ENCODE measurements at places on chromosomes 2 and 18.

DNA sequence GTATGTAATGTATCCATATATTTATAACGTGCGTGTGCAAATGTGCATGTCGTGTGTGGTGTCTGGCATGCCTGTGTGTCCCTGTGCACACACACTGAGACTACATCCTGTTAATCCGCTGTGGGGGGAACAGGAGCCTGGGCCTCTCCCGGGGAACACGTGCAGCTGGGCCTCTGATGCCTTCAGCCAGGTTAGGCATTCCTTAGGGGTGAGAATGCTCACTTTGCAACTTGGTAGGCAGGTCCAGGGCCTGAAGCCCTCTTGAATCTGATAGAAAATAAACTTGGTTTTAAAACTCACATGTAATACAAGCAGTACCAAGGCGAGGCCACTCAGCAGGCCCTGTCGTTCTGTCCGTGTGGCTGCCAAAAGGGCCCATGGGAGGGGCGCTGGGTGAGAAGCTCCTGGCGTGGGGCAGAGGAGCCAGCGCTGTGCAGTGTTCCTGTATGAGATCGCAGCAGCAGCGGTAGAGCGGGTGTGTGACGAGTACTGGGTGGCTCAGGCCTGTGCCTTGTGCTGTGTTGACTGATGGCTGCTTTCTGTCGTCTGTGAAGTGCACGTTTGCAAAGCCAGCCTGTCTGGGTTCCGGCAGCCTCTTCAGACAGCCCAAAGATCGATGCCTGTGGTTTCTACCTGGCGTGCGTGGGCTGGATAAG lies 16.2 kb downstream of the SALL3 start:
- DNase-seq: no peak

- DNase-seq: no peak
These were observed 124.0 kb downstream of the SMAD7 start for GRCh38 chr18:48826806-48827205.

DNA sequence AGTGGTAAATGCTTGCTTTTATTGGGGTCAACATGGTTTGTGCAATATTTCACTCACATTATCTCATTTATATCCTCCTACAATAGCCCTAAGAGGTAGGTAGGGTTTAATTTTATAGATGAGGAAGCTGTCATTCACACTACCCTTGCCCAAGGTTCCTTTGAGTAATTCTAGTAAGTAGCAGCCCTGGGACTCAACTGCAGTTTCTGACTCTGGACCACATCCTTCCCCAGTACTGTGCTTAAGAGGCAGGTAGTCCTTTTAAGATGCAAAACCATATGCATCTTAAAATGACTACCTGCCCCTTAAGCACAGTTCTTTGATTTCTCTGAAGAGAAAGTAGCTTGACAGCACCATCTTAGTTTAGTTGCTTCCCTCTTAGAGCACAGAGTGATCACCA lies 15.7 kb upstream of the NT5C1B start:
- no peak for DNase-seq

GRCh38 chr2:1659951-1660565 lies 84.3 kb downstream of the PXDN start:
- no peak for DNase-seq

GRCh38 chr18:67615876-67616275 lies 99.4 kb upstream of the DSEL start:
- no peak for DNase-seq

- no peak for DNase-seq
These were observed 515.7 kb upstream of the HS6ST1 start for GRCh38 chr2:128834207-128834879.

GRCh38 chr2:30686000-30686399 lies 121.2 kb downstream of the CAPN13 start:
- no peak for DNase-seq

GRCh38 chr2:199484927-199485326 lies 27.2 kb upstream of the SATB2 start:
- no peak for DNase-seq

DNA sequence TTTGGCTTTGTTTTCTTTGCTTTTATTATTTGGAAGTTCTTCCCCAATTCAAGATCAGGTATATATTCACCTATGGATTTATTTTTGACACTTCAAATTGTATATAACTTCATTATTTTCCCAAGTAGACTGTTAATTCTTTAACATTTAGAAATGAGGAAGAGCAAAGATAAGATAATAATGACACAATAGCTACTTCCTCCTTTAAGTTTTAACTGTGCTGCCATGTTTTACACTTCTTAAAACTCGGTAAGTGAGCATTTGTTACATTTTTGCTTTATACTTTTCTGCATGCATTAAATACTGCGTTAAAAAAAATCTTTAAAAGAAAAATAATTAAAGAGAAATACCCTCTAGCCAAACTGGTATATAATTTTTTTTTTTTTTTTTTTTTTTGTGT lies 32.5 kb downstream of the SLC66A3 start:
- no peak for DNase-seq

- no peak for DNase-seq
These were observed 82.5 kb upstream of the GAREM1 start for GRCh38 chr18:32553174-32553573.

- no peak for DNase-seq
These were observed 40.6 kb downstream of the ITGB1BP1 start for GRCh38 chr2:9382604-9383235.

DNA sequence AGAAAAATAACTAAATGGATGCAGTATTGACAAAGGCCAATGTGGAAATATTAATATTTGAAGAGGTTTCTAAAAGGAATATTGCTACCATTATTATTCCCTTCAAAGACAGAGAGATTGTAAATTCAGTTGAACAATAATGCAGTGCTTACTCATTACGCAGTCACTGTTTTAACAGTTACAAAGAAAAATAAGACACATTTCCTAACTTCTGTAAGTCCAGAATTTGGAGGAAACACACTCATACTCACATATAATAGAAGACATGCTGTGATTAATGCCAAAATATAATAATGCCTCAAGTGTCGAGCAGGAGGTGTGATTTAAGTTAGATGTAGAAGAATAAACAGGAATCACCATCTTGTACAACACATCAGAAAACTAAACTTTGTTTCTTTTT lies 389.2 kb downstream of the FBXO15 start:
- DNase-seq: no peak

GRCh38 chr2:19352946-19353720 lies 5.3 kb downstream of the OSR1 start:
- DNase-seq: no peak

DNA sequence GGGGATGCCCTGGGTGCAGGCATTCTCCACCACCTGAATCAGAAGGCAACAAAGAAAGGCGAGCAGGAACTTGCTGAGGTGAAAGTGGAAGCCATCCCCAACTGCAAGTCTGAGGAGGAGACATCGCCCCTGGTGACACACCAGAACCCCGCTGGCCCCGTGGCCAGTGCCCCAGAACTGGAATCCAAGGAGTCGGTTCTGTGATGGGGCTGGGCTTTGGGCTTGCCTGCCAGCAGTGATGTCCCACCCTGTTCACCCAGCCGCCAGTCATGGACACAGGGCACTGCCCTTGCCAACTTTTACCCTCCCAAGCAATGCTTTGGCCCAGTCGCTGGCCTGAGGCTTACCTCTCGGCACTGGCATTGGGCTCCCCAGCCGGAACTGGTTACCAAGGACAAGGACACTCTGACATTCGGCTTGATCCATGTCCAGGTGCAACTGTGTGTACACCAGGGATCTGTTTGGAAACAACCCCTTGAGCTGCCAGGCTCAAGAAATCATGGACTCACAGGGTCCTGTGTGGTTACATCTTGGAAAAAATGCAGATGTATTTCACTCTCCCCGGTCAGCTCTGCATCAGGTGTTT lies 31.8 kb downstream of the SLC1A4 start:
- DNase-seq: no peak

- no peak for DNase-seq
These were observed 594.9 kb upstream of the CDH2 start for GRCh38 chr18:28771849-28772248.

DNA sequence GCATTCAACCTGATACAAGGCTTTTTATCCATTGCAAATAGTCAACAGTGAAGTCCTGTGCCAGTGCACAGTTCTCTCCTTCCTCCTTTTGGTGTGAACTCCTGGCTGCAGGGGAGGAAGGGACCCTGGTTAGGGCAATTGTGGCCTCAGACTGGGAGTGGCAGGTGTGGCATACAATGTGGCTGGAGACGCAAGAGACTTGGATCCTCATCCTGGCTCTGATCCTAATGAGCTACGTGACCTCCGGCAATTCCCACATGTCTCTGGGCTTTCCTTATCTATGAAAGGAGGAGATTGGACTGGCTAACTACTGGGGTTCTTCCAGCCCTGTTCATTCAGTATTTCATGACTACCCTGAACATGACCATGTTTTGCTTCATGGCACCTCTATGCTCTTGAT lies 10.5 kb upstream of the IL1A start:
- DNase-seq: no peak

- no peak for DNase-seq
These were observed 30.1 kb downstream of the TMEM18 start for GRCh38 chr2:647003-647560.

GRCh38 chr2:95056461-95057459 lies 31.3 kb downstream of the MAL start:
- no peak for DNase-seq

DNA sequence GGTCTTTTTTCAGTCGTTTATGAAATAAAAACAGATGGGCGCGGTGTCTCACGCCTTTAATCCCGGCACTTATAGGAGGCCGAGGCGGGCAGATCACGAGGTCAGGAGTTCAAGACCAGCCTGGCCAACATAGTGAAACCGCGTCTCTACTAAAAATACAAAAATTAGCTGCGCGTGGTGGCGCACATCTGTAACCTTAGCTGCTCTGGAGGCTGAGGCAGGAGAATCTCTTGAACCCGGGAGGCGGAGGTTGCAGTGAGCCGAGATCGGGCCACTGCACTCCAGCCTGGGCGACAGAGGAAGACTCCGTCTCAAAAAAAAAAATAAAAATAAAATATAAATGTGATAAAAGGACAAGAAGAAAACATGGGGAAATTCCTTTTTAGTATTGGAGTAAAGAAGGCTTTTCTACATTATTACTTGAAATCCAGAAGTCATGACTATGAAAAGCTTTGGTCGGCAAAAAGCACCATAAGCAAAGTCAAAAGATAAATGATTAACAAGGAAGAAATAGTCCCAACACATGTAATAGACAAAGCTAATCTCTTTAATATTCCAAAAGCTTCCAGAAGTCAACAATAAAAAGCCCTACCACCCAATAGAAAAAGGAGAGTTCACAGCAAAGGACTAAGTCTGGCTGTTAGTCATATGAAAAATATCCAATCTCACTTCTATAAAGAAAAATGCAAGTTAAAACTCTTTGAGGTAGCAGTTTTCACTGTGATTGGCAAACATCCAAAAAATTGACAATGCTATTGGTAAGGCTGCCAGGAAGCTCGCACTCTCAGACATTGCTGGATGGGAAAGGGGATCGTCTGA lies 1.4 kb upstream of the FAM168B start:
- DNase-seq: no peak

DNA sequence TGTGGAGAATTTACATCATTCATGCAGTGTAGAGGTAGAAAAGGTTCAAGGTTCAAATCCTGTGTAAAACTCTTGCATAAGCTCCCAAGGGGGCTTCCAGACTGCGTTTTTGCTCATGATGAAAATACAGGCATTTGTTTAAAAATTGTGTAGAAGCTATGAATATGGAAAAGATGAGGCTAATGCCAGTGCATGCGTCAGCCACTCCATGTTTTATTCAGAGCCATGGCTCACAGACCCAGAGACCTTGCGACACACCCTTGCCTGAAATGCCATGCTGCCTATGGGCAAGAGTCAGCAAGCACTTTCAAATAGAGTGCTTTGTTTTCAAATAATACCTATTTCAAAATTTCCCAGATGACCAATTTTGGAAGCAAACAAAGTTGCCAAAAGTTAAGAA lies 262.3 kb downstream of the TRIB2 start:
- no peak for DNase-seq

- no peak for DNase-seq
These were observed 144.0 kb downstream of the EML6 start for GRCh38 chr2:54867457-54867856.

GRCh38 chr2:204321910-204322751 lies 223.1 kb upstream of the PARD3B start:
- no peak for DNase-seq

GRCh38 chr2:148979919-148980277 lies 58.6 kb upstream of the LYPD6B start:
- no peak for DNase-seq

DNA sequence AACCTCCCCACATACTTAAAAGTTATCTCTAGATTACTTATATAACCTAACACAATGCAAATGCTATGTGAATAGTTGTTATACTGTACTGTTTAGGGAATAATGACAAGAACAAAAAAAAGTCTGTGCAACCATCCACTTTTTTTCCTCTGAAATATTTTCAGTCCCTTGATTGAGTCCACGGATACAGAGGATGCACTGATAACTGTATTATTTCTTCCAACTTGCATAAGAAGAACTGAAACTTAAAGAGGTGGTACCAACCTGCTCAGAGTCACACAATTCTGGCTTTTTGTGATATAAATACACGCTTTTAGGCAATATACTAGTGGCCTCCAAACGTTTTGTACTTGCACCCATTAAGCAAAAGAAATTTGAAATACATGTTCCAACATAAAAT lies 1.4 kb downstream of the SMC6 start:
- DNase-seq: no peak

GRCh38 chr18:24862201-24862816 lies 401.9 kb downstream of the HRH4 start:
- DNase-seq: no peak

- DNase-seq: no peak
These were observed 319.9 kb downstream of the MYCN start for GRCh38 chr2:16260041-16260830.

DNA sequence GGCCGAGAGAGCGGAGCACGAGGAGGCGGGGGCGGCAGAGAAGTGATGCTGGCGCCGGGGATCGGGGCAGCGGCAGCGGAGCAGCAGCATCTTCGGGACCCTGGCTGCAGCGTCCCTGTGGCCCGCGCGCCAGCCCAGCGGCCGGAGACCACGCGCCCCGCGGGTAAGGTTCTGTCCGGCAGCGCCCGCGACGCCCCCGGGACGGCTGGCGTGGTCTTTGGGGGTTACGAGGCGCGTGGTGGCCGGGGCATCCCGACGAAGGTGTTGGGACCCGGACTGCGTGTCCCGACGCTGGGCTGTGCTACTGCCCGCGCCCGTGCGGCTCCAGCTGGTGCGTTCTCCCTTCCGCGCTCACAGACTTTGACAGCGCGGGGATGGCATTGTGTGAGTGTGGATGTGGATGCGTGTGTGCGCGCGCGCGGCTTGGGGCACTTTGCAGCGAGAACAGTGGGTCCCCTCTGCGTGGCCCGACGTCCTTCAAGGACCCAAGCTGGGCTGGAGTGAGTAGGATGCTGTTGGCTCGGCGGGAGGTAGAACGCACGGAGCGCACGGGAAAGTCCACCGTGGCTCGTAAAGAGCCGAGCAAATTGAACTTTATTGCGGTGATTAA lies 405.0 kb downstream of the XIRP2 start:
- DNase-seq: peak; percentile 3
